MG63 (cell line): ENCODE measurements at places on chromosomes 3 and 15. TPM values are rescaled to one million over a fixed set of nuclear protein-coding genes. Genes with fewer than 3 reads are reported as not detected.
A peak's percentile ranks its signal among the peaks of the same experiment; 100 is the strongest.

PTH1R gene
- total RNA-seq, result not detected in 2 replicates

HYKK gene
- 3.8 and 13.8 TPM in 2 replicates for total RNA-seq

TM4SF18 gene
- 4.5 and 6.4 TPM in 2 replicates for total RNA-seq

C2CD4B gene
- not detected in 2 replicates for total RNA-seq

RETNLB gene
- total RNA-seq, result not detected in 2 replicates

ZNF445 gene
- 3.9 and 6.0 TPM in 2 replicates for total RNA-seq

ASB14 gene
- not detected in 2 replicates for total RNA-seq

DNA sequence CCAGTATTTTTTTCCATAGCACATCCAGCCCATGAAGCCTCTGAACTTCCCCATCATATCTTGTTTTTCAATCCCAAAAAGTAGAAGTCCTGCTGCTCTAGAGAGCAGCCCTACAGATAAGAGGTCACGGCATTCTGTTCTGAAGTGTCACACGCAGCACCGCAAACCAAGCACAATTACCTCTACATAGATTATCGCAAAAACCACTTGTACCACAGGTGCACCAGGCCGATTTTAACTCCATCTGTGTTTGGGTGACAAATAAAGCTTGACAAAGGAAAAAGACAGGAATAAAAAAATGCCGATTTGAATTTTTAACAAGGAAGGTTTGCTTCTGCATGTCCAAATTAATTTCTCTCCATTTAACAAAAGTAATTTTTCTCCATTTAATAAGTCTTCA is 113.7 kb downstream of the MYO5A start:
- DNase-seq, result no peak

- no peak for DNase-seq
Measured at GRCh38 chr3:68467465-68467864, 464.9 kb downstream of the TAFA4 start.

DNA sequence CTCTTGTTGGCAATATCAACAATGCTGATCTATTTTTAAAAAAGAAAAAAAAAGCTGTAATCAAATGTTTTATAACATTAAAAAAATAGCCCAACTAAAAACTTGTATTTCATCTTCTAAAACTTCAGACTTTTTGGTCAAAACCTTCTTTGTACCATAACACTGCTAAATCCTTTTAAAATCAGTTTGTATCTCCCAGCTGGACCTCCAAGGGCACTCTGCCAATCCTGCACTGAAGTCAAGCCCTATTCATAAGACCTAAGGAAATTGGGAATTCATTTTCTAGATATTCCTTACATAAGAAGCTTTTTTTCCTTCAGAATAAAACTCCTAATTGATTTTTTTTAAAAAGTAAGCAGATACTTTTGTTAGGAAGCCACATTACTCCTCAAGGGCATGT is 38.2 kb upstream of the HCLS1 start:
- no peak for DNase-seq

DNA sequence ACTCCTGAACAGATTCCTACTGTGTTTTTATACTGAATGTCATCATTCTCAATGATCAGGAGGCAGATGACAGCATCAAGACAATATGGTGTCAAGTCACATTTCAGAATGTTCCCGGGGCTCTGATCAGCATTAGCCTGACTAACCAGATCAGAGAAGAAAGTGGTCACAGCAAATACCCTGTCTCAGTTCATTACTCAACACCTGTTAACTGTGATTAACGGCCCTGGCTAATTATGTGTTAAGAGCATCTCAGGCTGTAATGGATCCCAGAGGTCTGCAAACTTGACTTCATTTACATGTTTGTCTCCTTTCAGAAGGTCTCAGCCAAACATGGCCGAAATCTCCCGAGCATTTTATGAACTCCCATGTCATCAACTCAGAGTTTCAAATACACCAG is 833.7 kb downstream of the FHIT start:
- DNase-seq, result no peak

- no peak for DNase-seq
Measured at GRCh38 chr3:127137113-127137512, 55.8 kb upstream of the PRR23E start.

GRCh38 chr3:151871639-151872468 is 1.6 kb upstream of the SUCNR1 start:
- DNase-seq, result no peak

GRCh38 chr3:62647711-62648110 is 227.5 kb downstream of the CADPS start:
- DNase-seq, result no peak

GRCh38 chr3:58307639-58308215 is 1.4 kb downstream of the HTD2 start:
- no peak for DNase-seq

DNA sequence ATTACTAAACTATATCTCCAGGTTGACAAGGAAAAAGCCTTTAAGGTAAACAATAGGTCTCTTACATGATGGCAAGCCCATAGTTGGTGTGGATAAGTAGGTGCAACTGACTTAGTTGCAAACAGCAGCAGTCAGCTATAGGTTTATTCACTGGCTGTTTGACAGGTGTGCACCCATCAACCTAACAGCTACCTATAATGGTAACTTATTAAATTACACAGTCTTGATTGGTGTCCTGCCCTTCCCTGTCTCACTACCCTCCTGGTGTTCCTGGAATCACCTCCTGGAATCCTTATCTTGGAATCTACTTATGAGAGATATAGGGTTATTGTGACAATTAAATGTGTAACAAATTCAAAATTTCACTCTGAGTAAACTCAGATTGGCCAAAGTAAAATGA is 467.8 kb upstream of the UBE2E2 start:
- no peak for DNase-seq

GRCh38 chr3:185656321-185656840 is 70.3 kb downstream of the SENP2 start:
- peak; percentile 95 for DNase-seq
